Activated naive CD4-positive, alpha-beta T cell treated with anti-CD3 and anti-CD28 coated beads for 36 hours (primary cell): ENCODE measurements at places on chromosomes 7 and 10.

DNA sequence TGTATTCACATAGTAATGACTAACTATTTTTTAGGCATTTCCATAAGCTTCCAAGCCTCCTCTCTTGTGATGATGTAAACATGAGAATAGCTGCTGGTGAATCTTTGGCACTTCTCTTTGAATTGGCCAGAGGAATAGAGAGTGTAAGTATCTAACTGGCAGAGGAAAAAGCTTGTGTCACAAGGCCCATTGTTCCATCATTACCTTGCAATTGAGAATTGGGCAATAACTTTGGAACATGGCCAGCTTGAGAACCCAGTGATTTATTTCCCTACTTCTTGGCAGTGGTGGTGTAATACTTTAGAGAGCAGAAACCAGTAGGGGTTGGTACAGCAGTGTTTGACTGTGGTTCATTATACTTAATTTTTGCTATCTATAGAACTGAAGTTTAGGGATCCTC lies 12.0 kb downstream of the IFRD1 start:
- DNase-seq = no peak

DNA sequence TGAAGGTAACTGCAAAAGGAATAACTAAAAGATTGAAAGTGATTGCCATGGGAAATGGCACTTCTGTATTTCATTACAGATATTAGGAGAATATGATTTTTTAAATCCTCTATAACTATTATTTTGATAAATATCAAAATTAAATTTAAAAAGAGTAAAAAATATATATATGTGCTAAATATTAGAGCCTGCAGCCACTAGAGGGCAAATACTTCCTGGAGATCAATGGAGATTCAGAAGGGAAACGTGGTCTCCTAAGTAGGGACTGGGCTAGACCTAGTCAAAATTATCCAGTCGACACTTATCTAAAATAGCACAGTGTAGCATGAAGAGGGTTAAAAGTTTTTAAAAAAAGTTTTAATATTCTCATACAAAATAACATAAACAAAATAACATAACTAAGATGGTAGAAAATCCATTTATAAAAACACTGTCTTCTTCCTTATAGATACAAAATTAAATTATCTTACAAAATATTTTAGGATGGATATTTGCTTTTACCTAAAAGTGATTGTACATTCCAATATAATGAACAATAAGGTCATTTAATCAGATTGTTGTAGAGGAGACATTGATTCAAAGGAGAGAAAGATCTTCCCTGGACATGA lies 434.3 kb downstream of the MDFIC start:
- no peak for DNase-seq

DNA sequence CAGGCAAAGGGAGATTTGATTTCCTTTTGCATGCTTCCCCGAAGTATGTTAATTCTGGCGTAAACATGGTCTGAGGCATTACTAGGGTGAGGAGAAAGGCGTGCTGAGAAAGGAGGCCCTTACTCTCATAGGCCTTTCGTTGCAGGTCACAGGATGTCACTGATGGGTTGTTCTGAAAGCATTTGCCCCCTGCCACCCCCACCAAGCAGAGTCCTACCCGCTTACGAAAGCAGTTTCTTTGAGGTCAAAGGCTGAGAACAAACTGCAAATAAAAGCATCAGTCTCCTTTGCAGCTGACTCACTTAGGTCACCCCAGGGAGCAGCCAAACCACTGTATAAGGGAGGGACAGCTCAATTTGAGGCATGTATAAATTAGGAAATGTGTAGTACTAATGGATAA lies 57.1 kb downstream of the BPGM start:
- DNase-seq = no peak

DNA sequence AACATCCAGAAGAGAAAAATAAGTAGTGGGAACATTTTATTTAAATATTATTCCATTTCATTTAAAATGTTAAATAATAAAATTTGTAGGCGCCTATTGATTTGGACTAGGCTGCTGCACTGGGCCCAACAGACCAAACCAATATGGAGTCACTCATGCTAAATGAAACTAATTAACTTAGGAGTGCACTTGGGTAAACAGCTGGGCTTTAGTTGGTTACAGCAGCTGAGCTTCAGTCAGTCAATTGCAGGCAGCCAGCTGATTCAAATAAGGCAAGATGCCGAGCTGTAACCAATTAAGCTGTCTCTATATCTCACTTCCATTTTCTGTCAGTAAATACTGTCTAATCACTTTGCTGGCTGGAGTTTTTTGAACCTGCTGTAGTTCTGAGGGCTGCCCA lies 102.1 kb upstream of the WDR11 start:
- no peak for DNase-seq

DNA sequence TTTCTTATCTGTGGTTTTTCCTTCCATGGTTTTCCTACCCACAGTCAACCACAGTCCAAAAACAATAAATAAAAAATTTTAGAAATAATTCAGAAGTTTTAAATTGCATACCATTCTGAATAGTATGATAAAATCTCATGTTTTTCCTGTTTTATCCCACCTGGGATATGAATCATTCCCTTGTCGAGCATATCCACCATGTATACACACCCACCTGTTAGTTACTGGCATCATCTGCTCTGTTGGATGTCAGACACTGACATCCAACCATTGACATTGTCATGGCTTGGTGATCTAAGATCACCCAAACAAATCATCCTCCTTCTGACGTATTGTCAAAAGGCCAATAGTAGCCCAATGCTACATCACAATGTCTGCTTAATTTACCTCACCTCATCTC lies 749.8 kb downstream of the TNS3 start:
- DNase-seq = no peak

GRCh38 chr10:19245889-19246752 lies 197.5 kb downstream of the MALRD1 start:
- DNase-seq = no peak
